ENCODE measurements at places on chromosomes 3 and 15.
A peak's percentile ranks its signal among the peaks of the same experiment; 100 is the strongest.

- no peak for DNase-seq
Measured at GRCh38 chr3:20352546-20353179, 166.7 kb upstream of the SGO1 start.

- DNase-seq: no peak
Measured at GRCh38 chr3:30426293-30426993, 180.0 kb upstream of the TGFBR2 start.

- DNase-seq: no peak
Measured at GRCh38 chr15:50260969-50261496, 4.5 kb downstream of the HDC start.

DNA sequence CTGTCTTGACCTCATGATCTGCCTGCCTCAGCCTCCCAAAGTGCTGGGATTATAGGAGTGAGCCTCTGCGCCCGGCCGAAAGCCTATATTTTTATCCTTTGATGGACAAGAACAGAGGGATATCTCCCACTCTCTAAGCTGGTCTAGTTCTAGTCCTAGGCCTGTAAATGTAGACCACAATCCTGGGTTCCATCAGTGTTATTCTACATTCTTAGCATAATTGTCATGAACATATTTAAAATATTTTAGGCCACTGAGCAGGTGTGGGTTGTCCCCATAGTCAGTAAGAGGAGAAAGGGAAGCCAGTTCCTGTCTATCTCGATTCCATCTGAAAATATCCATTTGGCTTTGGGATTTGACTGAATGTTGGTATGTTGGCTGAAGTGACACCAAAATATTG, 118.1 kb downstream of the EBLN2 start:
- DNase-seq: no peak

- DNase-seq: no peak
Measured at GRCh38 chr15:85458764-85459163, 78.4 kb downstream of the AKAP13 start.

DNA sequence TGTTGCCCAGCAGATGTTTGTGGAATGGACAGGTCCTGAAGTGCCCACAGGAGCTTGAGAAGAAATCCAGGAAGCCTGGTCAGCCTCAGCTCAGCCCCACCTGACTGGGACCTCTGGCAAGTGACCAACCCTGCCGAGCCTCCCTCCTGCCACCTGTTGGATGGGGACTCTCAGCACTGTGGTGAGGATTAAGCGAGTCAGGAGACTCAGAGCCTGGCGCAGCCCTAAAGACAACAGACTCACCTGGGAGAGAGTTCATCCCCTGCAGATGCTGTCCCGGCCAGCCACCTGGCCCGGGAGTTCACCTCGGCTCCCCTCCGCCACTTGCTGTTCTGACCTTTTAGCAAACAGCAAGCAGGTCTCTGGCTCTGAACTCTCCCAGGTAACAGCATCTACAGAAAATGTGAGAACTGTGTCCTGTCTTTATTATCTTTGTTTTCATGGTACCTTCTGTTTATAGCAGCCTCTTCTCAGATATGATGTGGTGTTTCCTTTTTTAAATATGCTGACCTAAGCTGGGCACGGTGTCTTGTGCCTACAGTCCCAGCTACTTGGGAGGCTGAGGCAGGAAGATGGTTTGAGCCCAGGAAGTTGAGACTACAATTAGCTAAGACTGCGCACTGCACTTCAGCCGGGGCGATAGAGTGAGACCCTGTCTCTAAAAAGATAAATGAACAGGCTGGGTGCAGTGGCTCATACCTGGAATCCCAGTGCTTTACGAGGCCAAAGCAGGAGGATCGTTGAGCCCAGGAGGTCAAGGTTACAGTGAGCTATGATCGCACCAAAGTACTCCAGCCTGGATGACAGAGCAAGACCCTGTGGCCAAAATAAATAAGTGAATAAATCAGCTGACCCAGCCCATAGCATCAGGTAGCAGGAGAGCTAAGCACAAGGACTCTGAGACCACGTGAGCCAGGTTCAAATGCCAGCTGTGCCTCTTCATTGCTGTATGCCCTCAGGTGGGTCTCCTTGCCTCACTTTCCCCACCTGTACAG, 32.4 kb upstream of the SLC6A6 start:
- no peak for DNase-seq

DNA sequence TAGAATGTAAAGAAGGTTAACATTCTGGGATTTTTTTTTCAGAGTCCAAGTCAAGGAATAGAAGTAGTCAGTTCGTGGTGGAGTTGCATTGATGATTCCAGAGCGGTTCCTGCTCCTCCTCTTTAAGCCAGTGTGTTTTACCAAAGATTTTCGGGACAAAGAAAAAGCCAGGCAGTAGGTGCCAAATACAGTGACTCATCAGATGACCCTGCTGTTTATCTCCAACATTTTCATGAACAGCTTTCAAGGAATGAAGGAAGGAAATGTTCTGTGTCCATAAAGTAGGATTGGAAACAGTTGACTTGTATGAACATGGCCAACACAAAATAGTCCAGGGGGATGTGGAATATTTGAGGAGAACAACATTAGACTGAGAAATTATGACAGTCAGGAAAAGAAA, 142.4 kb upstream of the TMC3 start:
- DNase-seq: no peak

GRCh38 chr3:159928071-159928491, 60.6 kb upstream of the IL12A start:
- DNase-seq: no peak

DNA sequence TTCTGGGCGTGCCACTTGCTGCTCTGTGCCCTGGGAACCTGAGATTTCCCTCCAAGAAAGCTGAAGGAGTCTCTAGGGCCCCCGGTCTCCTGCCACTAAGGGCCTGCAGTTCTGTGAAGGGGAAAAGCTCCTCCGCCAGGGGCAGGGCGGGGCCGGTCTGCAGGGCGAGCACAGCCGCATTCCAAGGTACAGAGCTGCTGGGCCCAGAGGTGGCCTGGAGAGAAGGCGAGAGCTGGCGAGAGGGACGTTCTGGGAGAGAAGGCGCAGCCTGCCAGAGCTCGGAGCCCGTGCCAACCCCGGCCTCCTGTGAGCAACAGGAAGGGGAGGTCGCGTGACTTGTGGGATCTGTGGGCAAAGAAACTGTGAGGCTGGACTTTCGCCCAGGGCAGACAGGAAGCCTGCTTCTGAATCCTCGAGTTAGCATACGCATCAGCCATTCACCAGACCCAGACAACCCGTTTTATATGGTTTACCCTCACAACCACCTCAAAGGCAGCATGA, 500.4 kb downstream of the SHQ1 start:
- peak; percentile 18 for DNase-seq

DNA sequence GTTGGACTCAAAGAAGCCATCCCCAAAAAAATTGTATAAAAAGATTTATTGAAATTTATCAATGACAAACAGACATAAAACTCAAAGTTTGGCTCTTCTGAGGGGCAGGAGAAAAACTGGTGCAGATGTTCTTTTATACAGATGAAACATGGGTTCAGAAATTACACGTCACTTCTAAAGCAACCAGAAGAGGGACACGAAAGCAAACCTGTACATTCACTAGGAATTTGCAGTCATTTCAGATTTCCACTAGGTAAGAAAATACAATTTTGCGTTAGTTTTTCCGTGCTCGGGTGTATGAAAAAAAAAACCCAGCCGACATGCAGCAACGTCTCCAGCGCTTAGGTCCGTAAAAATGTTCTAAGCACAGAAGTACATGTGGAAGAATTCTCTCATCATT, 41.8 kb downstream of the ANP32A start:
- no peak for DNase-seq

DNA sequence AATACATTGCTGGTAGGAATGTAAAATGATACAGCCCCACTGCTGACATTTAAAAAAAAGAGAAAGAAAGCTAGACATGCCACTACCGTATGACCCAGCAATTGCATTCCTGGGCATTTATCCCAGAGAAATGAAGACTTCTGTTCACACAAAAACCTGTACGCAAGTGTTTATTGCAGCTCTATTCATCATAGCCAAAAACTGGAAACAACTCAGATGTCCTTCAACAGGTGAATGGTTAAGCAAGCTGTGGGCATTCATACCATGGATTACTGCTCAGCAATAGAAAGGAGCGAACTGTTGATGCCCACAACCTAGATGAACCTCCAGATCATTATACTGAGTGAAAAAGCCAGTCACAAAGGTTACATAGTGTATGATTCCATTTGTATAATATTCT, 132.5 kb downstream of the MAP2K5 start:
- DNase-seq: no peak

DNA sequence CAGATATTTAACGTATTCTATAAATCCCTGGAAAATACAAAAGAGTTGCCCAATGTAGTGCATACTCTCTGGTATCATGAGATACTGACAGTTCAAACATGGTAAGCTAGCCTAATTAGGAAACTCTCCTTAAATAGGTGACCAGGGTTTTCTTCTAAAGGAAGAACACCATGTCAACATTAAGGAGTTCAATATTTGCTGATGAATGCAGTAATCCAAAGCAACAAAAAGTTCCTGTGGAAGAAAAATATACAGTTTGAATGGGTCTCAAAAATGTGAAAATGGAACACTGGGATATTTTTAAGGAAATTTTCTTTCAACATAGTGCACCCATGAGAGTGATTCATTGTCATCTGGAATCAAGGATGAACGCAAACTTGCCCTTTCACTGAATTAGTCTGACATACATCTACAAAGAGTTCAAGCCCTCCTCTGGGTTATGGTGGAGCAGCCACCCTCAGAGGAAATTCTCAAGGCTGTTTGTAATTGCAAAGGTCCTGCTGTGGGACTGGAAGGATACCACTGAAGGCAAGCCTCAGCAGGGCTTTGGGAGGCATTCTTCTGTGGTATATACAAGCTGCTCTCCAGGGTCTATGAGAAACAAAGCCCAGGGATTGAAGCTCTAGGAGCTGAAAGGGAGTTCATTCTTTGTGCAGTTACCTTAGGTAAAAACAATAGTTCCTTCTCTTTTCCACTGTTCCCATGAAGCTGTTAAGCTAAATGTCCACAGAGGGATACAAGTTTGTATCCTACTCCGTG, 700.3 kb downstream of the TUSC7 start:
- DNase-seq: no peak

DNA sequence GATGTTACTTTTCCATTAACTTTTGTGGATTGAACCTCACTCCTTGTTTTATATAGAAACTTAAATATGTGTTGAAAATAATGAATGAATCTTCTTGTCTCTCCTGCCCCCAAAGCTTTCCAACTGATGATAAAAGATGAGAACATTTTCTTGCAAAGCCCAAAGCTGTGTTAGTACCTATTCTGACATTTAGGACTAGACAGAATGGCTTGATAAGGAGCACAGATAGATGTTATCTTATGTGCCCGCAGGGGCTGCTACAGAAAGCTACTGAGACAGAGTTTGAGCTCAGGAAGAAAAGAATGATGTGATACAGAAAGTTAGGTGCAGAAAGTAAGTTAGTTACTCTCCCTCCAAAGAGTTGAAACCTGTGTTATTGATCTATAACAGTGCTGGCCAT, 109.4 kb upstream of the ATP11B start:
- no peak for DNase-seq

DNA sequence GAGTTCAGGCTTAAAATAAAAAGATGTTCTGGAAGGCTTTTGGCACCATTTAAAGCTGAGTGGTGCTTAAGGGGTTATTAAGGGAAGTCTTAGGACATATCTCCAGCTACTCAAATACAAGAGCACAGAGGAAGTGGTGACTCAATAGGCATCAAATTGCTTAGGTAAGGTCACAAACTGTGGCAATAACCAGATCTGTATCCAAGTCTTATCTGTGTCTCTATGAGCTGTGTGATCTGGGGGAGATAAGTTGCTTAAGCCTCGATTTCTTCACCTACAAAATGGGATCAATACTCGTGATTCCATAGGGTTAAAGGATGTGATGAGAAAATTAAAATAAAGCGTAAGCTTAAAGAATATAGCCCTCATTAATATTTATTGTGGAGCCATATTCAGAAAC, 7.6 kb downstream of the HDC start:
- no peak for DNase-seq

GRCh38 chr3:128617557-128618397, 32.8 kb downstream of the RPN1 start:
- DNase-seq: peak; percentile 95

GRCh38 chr3:79414806-79415205, 353.0 kb downstream of the ROBO1 start:
- no peak for DNase-seq
